ENCODE measurements at places on chromosomes 13 and 19. TPM values are rescaled to one million over a fixed set of nuclear protein-coding genes. Genes with fewer than 3 reads are reported as not detected.

PSG2 gene
- not detected for total RNA-seq

JSRP1 gene
- not detected for total RNA-seq

PSG4 gene
- not detected for total RNA-seq

PLK5 gene
- total RNA-seq = under 0.01 TPM

TMPRSS9 gene
- total RNA-seq = not detected

KLK2 gene
- total RNA-seq = not detected

ARL11 gene
- not detected for total RNA-seq

LSM7 gene
- total RNA-seq = 94.5 TPM

VAV1 gene
- not detected for total RNA-seq

MISP gene
- not detected for total RNA-seq

SHISA7 gene
- not detected for total RNA-seq

IZUMO4 gene
- not detected for total RNA-seq

CEACAM20 gene
- not detected for total RNA-seq

LILRA5 gene
- total RNA-seq = not detected

GNG7 gene
- 2.9 TPM for total RNA-seq

NOP53 gene
- 49.8 TPM for total RNA-seq

TNFRSF19 gene
- total RNA-seq = 110 TPM

RFPL4AL1 gene
- total RNA-seq = not detected

STK11 gene
- total RNA-seq = 66.9 TPM

ESD gene
- 121 TPM for total RNA-seq

ZNF440 gene
- 29.9 TPM for total RNA-seq

SBK3 gene
- not detected for total RNA-seq

TNNT1 gene
- total RNA-seq = 9.0 TPM

PSG7 gene
- total RNA-seq = not detected

ATP12A gene
- total RNA-seq = not detected

LAIR2 gene
- total RNA-seq = not detected

CGB2 gene
- 0.46 TPM for total RNA-seq

CALR3 gene
- not detected for total RNA-seq

SMIM44 gene
- not detected for total RNA-seq

KIR2DL1 gene
- not detected for total RNA-seq

GADD45B gene
- 8.3 TPM for total RNA-seq

CLEC17A gene
- total RNA-seq = not detected

CGB1 gene
- not detected for total RNA-seq

PGLYRP2 gene
- not detected for total RNA-seq

TGFB1 gene
- total RNA-seq = 0.34 TPM

VSIG10L gene
- 1.4 TPM for total RNA-seq

MUC16 gene
- not detected for total RNA-seq

HCN2 gene
- 0.69 TPM for total RNA-seq

SYCN gene
- not detected for total RNA-seq

FAAP24 gene
- 5.7 TPM for total RNA-seq

ZNF816 gene
- total RNA-seq = 6.5 TPM

STOML3 gene
- total RNA-seq = under 0.01 TPM

OVOL3 gene
- not detected for total RNA-seq

SLC25A15 gene
- total RNA-seq = 31.2 TPM

DPY19L3 gene
- total RNA-seq = 27.6 TPM

PEAK3 gene
- total RNA-seq = not detected

USHBP1 gene
- total RNA-seq = not detected

LSM14A gene
- 54.4 TPM for total RNA-seq

LILRB3 gene
- total RNA-seq = not detected

TMEM150B gene
- not detected for total RNA-seq

F10 gene
- not detected for total RNA-seq

Measured in melanocyte of skin (primary cell).